T-helper 9 cell (primary cell): ENCODE measurements at places on chromosomes 11 and 22.
A peak's percentile ranks its signal among the peaks of the same experiment; 100 is the strongest.

DNA sequence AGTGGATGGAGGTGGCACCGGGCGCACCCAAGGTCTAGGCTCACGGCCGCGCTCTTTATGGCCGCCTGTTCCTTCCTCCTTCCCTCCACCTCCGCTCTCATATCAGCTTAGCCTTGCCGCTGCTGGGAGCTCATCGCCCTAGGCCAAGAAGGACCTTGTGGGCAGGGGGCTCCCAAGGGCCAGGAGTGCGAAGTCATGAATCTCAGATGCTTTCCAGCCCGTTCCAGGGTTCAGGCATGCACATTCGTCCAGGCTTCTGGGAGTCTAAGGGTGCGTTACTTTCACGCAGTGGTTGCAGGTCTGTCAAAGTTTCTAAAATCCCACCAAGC lies 4.1 kb upstream of the GALR3 start:
- DNase-seq = no peak

DNA sequence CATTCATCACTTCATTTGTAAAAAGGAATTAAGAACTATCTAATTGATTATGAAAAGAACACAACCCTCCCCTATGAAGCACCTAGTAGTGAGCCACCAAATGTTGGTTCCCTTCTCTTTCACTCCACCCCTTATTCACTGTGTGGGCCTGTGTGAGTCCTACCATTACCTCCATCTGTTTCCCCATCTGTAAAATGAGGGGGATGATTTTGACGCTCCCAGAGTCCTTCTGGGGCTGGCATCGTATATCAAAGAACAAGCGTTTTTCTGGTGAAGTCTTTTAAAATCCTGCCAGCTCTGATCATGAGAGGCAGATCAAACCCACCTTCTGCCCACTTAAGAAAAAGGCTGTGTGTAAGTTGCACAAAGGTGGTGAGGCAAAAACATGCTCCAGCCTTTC lies 96.6 kb upstream of the SEZ6L start:
- DNase-seq = no peak

DNA sequence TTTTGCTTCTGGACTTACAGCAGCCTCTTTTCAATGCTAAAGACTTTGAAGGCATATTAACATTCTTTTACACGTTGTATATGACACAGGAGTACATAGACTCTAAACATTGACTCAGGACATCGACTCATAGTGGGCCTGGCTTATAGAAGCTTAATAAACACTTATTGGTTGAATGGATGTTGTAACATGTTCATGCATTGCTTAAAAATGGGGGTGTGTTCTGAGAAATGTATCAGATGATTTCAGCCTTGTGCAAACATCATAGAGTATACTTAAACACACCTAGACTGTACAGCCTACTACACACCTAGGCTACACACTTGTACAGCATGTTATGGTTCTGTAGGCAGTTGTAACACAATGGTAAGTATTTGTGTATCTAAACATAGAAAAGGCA lies 17.9 kb downstream of the TTC17 start:
- no peak for DNase-seq

GRCh38 chr22:30232716-30233218 lies 13.8 kb downstream of the LIF start:
- DNase-seq = no peak

- no peak for DNase-seq
Measured at GRCh38 chr11:68312117-68312779, at the start of gene LRP5. LRP5 (plus strand) TSS chr11:68312591; CDS start chr11:68312715, 124 bp downstream.

DNA sequence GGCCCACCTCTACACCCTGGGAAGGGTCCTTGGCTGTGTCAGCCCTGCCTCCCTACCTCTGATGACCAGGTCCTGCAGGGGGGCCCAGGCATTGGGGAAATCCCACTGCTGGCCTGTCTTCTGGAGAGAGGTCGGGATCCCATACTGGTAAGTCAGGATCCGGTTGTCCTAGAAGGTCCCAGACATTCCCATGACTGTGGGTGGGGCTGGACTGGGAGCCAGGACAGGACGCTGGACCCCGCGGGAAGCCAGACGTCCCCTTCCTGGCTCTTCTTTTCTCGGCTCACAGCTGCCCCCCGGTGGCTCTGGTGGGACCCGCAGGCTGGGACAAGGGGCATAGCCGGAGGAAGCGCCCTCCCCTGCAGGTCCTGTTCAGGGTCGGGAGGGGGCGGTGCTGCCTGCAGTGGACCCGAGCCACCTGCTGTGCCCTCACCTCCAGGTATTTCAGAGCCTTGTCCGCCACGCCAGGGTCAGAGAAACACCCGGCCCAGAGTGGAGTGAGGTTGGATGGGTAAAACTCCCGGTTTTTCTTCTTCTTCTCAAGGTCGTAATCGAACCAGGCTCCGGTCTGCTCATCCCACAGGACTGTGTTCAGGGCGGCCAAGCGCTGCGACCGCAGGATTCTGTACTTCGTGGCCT lies 20.0 kb downstream of the TREH start:
- DNase-seq = peak; percentile 88

- DNase-seq = no peak
Measured at GRCh38 chr22:28911304-28911690, 27.9 kb downstream of the ZNRF3 start.

DNA sequence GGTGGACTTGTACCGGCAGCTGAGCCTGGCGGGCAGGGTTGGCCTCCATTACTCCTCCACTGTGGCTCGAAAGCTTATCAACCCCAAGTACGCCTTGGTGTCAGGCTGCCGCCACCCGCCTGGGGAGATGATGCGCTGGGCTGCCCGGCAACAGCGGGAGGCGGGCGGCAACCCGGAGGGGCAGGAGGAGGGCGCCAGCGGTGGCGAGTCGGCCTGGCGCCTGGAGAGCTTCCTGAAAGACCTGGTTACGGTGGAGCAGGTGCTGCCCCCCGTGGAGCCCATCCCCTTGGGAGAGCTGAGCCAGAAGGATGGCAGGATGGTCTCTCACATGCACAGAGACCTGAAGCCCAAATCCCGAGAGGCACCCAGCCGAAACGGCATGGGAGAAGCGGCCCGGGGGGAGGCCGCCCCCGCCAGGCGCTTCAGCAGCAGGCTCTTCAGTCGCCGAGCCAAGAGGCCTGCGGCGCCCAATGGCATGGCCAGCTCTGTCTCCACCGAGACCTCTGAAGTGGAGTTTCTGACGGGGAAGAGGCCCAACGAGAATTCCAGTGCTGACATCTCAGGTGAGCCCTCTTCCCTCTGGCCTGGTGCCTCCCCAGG lies 26.7 kb downstream of the FAM83F start:
- no peak for DNase-seq

DNA sequence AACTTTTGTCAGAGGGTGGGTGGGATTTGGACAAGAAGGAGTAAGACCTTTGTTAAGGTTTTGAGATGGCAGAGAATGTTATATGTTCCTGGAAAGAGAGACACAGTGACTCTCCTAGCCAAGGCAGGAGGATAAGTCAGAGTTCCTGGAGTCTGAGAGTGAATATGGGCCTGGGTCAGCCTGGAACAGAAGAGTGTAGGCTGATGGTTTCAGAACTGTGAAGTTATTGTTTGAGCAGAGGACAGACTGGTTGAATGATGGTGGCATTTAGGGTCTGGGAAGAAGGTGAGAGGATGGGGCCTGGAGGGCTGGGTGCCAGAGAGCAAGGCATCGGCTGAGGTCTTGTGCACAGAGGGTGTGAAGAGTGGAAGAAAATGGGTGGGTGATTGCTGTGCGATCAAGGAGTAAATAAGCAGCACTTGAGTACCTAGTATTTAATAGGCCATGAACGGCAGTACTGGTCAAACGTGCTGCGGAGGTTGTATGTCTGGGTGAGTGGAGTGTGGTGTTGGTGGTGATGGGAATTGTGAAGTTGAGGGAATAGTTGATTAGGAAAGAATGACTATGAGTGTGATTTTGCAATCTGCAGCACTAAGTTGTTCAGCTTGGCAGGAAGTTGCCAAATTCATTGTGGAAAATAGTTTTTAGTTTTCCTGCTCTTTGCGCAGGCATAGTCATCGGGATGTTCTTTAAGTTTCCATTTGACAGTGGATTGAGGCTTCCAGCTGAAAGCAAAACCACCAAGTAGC lies 1.8 kb downstream of the PANX1 start:
- DNase-seq = no peak

GRCh38 chr11:76620489-76620888 lies 50.1 kb downstream of the LRRC32 start:
- no peak for DNase-seq

- DNase-seq = no peak
Measured at GRCh38 chr11:74020539-74020938, 11.7 kb upstream of the UCP3 start.

- no peak for DNase-seq
Measured at GRCh38 chr22:27669798-27670599, 131.6 kb downstream of the MN1 start.

GRCh38 chr11:110069158-110069737 lies 23.9 kb upstream of the ZC3H12C start:
- no peak for DNase-seq

- no peak for DNase-seq
Measured at GRCh38 chr22:31857247-31857646, 87.1 kb upstream of the YWHAH start.

GRCh38 chr11:69841859-69842698 lies 22.9 kb upstream of the FGF3 start:
- peak; percentile 9 for DNase-seq

GRCh38 chr11:128599729-128600128 lies 12.4 kb upstream of the ETS1 start:
- DNase-seq = no peak

- DNase-seq = no peak
Measured at GRCh38 chr22:33299245-33299956, 241.2 kb upstream of the SYN3 start.

DNA sequence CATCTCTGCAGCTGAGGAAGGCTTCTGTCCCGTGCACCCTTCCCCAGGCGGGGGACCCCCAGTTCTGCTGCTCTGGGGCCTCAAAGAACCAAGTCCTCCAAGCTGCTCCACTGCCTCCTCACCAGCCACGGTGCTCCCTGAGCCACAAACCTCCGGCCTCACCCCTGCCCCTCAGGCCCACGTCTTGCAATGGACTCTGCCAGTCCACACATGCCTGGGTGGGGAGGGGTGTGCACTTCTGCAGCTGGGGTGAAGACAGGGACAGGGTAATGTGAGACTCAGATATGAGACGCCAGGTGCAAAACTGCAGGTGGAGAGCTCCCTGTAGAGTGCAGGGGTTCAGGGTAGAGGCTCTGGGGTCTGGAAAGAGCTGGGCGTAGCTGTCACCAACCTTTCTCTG lies 3.2 kb upstream of the PTDSS2 start:
- DNase-seq = no peak

DNA sequence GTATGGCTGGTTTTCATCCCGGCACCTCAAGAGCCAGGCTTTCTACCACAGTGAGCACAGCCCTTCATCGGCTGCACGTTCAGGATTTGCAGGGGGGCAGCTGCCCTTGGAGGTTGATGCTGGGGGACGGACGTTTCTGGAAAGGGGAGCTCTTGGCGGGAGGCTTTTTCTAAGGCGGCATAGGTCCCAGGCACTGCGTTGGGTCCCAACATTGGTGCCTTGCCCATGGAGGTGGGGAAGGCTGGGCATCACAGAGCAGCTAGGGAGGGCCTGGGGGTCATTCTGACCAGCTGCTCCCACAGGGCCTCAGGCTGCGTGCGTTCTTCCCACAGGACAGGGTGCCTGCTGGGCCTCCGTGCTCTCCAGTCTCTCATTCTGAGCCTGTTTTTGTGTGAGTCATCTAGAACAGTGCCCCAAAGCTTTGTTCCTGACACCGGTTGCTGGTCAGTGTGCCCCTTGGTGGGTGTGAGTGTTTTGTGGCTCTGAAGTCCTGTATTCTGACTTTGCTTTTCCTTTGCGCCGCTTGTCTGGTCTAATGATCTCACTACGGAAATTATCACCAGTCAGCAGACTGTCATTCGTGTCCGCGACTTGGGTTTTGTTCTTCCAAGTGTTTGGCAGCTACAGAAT lies 275.9 kb downstream of the TBC1D22A start:
- no peak for DNase-seq

- no peak for DNase-seq
Measured at GRCh38 chr11:34179026-34179675, 73.7 kb downstream of the NAT10 start.

GRCh38 chr11:17985517-17985916 lies 27.3 kb downstream of the SERGEF start:
- DNase-seq = no peak

DNA sequence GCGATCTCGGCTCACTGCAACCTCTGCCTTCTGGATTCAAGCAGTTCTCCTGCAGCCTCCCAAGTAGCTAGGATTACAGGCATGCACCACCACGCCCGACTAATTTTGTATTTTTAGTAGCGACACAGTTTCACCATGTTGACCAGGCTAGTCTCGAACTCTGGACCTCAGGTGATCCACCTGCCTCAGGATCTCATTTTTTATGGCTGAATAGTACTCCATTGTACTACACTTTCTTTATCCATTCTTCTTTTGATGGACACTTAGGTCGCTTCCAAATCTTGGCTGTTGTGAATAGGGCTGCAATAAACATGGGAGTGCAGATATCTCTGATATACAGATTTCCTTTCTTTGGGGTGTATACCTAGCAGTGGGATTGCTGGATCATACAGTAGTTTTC lies 20.8 kb downstream of the XRCC6 start:
- DNase-seq = no peak

DNA sequence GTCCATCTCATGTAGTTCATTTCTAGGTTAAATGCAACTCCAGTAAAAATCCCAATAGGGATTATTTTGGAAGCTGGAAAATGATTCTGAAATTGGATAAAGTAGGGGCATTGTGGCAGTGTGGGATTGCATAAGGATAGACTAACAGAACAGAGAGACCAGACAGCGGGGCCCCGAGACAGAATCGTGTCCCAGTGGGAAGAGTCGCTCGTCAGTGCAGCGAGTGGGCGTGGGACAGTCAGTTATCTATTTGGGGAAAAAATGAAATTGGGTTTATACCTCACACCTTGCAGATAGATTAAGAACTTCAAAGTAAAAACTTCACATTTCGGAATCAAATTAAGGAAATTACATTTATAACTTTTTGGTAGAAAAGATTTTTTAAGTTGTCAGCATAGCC lies 10.6 kb downstream of the SART1 start:
- no peak for DNase-seq

DNA sequence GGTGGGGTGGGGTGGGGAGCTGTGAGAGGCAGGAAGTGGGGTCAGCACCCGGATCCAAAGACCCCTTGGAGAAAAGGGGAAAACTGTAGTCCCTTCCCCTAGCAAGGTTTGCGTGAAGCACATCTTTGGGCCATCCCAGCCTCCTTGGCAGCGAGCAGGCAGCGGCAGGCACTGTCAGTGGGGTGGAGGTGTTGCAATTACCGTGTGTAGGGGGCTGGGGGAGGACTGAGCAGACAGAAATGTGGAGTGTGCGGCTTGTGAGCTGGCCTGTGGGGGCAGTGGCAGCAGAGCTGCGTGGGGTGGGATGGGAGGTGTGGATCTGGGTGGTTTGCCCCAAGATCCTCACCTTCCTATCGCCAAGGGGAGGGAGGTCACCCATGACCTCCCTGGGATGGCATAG lies 16.4 kb downstream of the DAGLA start:
- no peak for DNase-seq
